ENCODE measurements at places on chromosomes 12 and 14.

DNA sequence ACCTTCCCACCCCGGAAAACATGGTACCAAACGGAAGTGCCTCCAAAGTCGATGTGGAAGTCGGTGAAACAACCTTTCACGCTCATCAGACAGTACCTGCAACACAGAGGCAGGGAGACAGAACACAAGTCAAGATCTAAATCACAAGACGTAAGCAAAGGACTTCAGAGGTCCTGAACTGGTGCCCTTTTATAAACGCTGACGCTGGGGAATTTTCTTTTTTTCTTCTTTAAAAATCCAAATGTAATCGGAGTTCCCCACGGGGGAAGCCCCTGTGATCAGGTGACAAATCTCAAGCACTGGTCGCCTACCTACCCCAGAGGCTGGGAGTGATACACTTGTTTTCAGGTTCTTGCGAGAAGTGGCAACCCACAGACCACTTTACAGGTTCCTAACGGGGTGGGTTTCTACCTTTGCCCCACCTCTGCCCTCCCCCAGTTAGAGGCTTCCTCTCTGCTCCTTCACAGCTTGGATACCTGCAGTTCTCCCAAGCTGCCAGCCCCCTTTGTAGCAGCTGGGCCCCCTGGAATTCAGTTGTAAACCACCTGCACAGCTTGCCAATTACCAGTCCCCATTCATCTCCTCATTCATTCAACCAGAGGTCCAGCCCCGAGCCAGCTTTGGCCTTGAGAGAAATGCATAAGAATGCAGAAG lies 46.2 kb downstream of the KDM2B start:
- no peak for DNase-seq

GRCh38 chr14:90732139-90732538 lies 84.1 kb downstream of the TTC7B start:
- no peak for DNase-seq

- no peak for DNase-seq
These were observed 52.8 kb downstream of the IGF1 start for GRCh38 chr12:102427543-102427941.

DNA sequence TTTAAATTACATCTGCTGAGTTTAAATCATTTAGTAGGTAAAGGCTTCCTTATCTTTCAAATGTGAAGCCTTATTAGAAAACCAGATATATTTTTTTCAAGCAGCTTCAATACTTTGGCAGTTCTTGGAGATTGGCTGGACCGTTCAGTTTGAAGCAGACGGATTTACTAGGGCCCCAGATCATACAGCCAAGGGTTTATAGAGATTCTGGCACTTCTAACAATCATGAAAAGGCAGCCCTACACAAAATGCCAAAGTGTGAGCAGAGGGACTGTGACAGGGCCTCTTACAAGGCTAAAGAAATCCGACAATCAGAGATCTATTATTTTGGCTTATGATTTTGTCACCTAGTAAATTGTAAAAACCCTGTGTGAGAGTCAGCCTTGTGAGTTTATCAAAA lies 162.8 kb upstream of the SLC38A2 start:
- no peak for DNase-seq

DNA sequence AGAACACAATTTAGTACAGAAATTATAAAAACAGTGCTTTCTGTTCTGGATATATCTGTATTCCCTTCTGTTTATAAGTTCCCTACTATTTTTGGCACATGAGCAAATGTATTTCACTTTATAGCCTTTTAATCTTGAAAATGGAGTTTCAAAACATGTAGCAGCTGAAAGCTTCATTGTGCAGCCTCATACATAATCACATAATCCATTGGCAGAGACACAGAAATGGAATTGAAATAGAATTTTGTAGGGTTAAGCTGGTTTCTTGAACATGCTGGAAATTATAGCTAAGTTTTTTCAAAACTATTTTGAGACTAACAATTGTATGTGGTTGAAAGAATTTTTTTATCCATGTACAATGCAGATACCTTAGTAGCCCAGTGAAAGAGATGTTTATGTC lies 614.3 kb upstream of the MDGA2 start:
- no peak for DNase-seq

- DNase-seq: peak; percentile 95
These were observed 57.1 kb downstream of the DYRK2 start for GRCh38 chr12:67705394-67706370.

DNA sequence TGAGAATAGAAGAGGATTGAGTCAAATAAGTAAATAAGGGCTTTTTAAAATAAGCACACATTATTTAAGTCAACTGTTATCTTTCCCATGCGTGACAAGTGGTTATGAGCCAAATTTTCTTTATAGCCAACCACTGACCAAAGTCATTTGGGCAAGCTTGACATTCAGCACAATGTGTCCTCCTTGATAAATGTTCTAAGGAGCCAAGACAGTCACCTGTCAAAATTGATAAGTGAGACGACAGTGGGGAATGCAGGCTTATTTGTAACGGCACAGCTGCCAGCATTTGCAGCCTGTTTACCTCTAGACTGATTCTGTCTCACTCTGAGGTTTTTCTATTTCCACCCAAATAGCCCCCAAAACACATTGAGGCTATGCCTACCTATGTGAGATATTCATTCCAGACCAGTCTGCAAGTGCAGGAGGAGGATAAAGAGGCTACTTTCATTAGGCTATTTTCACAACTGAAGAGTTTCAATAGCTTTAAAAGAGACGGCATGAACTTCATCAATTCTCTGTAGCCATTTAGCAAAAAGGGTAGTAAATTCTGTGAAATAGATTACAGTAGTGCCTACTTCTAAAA lies 339.5 kb downstream of the PDZRN4 start:
- no peak for DNase-seq

GRCh38 chr12:52225752-52226151 lies 7.3 kb upstream of the KRT7 start:
- DNase-seq: no peak

DNA sequence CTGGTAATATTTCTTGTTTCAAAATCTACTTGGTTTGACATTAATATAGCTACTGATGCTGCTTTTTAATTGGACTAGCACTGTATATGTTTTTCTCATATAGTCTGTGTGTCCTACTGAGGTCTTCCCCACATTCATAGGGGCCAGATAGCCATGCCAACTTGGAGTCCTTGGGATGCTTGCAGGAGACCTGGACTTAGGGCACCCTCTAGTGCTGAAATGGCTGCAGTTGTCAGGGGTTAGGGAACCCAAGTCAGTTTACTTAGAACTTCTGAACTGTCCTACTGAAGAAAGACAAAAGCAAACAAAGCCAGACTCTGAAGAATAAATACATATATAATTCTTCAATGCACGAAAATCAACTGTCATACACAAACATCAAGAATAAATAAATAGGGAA lies 279.9 kb upstream of the SYT1 start:
- peak; percentile 29 for DNase-seq

DNA sequence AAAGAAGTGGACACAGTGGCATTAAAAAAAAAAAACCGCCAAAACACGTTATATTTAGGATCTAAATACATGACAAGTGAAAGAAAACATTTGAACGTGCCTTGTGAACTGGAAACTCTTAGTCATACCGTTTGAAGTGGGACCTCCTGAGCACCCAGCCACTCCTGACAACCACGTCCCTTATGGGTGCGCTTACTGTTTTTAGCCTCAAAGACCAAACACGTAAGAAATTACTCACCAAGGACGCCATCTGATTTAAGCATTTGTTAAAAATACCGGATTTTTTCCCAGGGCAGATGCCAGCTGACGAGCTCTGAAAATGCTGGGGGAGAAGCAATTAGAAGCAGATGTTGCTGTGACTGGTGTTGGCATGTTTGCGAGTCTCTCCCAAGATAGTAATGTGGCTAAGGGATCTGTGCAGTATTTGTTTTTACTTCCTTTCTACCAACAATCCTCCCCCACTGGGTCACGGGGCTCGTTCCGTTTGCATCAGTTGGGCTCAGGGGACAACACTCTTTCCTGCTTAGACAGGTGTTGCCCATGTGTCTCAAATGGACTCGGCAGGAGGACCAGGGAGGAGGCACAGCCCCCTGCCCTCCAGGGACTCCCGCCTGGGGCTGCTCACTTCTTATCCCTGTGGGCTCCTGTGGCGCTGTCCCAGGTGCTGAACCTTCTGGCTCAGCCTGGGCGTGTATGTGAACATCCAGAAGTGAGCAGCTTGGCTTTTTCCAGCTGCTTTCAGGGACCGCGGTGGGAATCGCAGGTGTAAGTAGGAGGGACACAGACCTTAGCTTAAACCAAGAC lies 101.0 kb downstream of the BEGAIN start:
- peak; percentile 89 for DNase-seq

- DNase-seq: peak; percentile 91
These were observed 8.7 kb upstream of the GPR19 start for GRCh38 chr12:12704593-12705230.

- DNase-seq: no peak
These were observed 91.9 kb downstream of the VRK1 start for GRCh38 chr14:96889091-96889490.

DNA sequence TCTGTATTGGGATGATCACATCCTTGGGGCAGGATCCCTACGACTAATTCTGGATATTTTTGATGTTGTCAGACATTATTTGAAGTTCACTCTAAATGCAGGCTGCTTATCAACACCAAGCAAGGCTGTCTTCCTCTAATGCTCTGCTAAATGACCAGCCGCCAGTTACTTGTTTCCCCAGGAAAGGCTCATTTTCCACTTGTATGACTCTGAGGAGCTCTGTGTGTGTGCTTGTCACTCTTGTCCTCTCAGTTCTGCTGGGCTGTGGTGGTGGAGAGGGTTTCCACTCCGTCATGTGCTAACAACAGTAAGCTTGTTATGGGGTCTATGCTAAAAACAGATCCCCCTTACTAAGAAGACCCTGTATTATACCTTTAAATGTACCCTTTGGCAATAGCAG lies 42.1 kb downstream of the ATL1 start:
- no peak for DNase-seq

- no peak for DNase-seq
These were observed 235.2 kb downstream of the SLC41A2 start for GRCh38 chr12:104722601-104723534.

DNA sequence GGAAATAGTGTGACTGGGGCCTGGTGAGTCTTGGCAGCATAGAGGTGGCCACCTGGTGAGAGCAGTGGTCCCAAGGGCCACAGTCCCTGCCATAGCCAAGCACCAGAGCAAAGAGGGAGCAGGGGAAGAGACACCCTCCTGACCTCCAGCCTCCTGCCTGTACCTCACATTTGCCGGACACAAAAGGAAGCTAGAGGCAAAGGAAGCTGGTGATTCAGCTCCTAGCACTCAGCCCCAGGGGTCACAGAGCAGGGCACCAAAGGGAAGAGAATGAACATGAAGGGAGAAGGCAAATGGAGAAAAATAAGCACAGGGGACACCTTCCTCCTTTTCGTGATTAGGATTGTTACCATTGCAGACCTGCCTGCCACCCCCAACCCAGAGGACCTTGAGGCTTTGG lies 216.8 kb downstream of the ZFP36L1 start:
- peak; percentile 70 for DNase-seq

GRCh38 chr12:64767495-64767894 lies 8.3 kb upstream of the GNS start:
- no peak for DNase-seq

- no peak for DNase-seq
These were observed 6.9 kb downstream of the C12orf75 start for GRCh38 chr12:105337391-105337790.

- no peak for DNase-seq
These were observed 37.0 kb upstream of the EIF5 start for GRCh38 chr14:103296987-103297386.

DNA sequence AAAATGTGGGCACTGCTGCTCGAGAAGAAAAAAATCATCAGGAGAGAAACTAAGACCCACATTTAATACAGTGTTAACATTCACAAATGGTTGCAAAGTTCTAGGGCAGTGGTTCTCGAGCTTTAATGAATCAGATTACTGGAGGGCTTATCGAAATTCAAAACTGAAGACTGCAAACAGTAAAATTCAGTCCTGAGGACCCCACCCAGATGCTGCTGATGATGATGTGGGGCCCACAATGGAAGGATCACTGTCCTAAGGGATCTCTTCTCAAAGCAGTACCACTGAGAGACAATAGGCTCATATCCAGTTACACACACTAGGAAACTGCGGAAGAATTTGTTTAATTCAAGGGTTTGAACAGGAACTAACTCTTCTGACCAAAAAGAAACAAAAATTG lies 31.4 kb downstream of the DICER1 start:
- DNase-seq: no peak

DNA sequence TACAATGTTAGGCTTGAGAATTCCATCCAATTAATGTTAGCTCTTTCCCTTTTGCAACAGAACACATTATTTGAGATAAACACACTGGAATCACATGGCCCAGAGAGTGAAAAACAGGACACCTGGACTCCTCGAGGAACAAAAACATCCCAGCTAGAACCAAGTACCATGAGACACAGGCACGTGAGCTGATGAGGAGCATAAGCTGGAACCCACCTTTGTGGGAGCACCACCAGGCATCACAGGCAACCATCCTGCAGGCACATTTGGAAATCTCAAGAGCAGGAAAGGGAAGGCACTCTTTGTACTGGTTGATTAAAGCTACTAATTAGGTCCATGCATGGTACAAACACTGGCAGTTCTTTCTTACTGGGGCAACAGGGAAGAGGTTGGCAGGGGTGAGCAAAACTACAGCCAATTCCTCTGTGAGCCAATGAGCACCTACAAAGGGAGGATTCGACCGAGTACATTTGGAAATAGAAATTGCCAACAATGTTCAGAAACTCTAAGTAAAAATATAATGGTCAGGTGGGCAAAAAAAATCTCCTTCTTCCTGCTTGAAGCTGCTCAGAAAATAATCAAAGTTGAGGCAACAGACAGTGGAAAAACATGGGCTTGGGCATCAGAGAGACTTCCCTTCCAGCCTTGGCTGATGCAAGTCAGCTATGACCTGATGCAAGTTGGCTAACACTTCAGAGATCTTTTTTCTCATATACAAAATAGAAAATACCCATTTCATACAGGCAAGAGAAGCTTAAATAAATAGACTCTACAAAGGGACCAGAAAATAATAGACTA lies 216.7 kb downstream of the NUAK1 start:
- no peak for DNase-seq

DNA sequence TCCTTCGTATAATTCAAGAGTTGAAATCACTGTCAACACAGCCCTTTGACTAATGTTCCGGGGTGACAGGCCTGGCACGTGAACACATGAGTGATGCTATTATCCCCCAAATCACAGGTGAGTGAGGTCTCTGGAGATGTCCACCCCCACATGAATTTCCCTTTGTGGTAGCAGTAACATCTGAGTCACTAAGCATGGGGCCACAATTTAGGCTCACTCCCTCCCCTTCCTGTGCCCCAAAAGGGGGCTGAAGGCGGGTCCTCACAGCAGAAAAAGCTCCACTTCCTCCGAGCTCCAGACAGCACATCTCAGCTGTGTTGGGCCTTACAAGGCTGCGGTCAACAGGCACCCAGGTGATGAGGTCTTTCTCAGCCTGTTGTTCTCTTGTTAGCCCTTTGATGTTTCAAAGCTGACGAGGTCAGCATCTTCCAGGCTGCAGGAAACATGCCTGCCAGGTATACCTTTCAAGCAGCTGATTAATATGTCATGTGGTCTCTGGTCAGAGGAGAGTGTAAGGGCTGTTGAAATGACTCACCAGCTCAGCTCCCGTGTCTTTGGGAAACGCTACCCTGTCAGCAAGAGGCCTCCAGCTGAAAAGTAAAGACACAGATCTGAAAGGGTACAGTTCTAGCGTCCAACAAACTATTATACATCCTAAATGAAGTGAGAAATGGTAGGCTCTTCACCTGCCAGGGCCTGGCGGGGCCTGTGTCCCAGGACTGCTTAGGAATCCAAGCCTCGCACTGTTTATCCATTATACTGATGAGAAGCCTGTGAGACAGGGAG lies 107.3 kb downstream of the ZFP36L1 start:
- peak; percentile 75 for DNase-seq

GRCh38 chr12:49671031-49671765 lies 36.0 kb downstream of the FMNL3 start:
- no peak for DNase-seq

GRCh38 chr14:23620177-23620702 lies 15.9 kb upstream of the DHRS2 start:
- DNase-seq: no peak

Measured in EL (cell line).